ENCODE measurements at places on chromosomes 6 and 20.

- DNase-seq, result no peak
These were observed 61.7 kb upstream of the C20orf144 start for GRCh38 chr20:33600414-33600813.

DNA sequence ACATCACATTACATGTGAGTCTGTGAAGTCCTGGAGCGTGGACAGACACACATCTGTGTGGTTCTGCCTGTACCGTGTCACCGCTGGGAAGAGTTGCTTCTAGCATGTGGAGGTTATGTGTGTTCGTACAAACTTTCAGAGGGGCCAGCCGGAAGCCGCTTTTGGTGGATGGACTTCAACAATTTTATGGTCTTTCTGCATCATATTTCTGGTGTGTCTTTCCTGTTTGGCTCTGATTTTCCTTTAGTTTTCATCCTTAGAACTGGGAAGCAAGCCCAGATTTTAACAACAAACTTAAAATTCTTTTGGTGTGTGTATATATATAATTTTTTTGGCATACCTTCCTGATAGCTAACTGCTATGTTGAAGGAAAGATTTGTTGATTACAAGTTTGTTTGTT is 71.2 kb downstream of the TIAM2 start:
- DNase-seq, result no peak

DNA sequence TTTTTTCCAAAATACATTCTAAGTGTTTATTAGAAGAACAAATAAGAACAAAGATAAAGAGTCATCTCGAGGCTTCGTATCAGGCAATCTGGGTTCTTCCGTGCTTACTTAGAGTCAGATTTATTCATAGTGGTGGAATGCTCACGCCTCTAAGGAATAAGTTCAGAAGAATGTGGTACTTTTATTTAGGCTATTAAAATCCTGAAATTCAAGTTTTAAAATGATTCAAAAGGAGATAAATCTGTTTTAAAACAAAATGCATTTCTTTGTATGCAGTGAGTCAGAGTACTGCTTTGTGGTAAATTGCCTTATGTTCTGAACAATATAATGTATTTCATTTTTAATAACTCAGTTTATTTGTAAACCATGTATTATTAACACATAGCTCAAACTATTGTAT is 89.1 kb downstream of the FUT9 start:
- DNase-seq, result no peak

DNA sequence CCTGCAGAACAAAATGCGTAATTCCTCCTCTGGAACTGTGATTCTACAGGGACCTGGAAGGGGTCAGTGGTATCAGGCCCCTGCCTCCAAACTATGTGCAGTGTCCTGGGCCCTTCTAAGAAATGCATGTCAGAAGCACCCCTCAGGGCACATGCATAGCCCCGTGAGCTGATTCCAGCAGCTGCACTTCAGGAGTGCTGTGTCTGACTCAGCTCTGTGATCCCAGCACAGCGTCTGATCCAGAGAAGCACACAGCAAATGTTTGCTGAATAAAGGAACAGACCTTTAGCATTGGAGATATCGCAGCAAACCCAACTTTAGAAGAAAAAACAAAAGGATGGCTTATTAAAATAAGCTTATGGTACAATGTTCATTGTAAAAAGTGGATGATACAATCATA is 15.8 kb upstream of the MAFB start:
- no peak for DNase-seq

DNA sequence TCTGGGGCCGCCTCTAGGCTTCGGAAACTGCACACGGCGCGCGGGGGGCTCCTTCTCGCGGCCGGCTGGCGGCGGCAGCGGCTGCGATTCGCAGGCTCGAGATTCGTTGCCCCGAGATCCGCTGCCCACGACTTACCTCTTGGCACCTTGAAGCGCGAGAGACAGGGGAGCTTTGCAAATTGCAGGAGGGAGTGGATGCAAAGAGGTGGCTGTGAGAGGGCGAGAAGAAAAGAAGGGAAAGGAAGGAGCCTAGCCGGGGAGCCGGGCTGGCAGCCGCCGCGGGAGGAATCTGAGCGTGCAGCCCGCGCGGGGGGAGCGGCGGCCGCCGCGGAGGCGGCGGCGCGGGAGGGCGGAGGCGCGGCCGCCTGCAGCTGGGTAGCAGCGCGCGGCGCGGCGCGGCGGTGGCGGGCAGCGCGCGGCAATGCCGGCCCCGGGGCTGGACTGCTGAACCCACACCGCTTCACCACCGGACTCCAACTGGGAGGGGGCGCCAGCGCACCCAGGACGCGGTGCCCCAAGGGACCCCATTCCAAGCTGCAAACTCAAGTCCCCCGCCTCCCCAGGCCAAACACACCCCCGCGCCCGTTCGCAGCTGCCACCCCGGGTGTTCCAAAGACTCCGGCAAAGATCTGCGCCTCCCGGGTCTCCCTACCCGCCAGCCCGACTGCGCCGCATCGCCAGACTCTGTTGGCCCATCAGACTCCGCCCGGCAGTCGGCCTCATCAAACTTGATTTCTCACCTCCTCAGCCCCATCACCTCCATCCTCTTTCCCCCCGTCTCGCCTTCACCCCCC is 44.2 kb upstream of the SUPT3H start:
- peak; percentile 26 for DNase-seq

DNA sequence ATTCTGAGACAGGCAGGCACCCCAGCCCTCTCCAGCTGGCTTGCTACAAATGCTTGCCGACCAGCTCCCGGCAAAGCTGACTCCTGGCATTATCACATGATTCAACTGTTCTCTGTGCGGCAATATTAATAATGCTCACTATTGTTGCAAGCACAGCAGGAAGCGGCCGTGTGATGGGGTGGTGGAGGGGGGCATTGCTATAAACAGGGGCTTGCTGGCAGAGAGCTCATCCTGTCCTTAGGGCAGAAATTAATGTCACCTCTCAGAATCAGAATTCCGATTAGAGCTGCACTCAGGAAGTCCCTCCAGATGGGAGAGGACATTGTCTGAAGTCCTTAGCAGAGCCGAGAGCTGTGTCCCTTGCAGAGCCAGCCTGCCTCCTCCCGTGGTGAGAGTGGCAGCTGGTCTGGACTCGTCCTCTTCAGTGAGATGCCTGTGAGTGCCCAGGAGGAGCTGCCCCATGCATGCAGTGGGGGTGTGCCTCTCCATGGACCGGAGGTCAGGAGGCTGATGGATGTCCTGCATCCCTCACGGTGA is 162.5 kb downstream of the CDH4 start:
- peak; percentile 93 for DNase-seq
